ENCODE measurements at places on chromosomes 11 and 22.
A peak's percentile ranks its signal among the peaks of the same experiment; 100 is the strongest.

GRCh38 chr22:30313527-30314363, 13.0 kb downstream of the TBC1D10A start:
- DNase-seq: no peak

GRCh38 chr22:35686298-35686697, 31.4 kb upstream of the APOL5 start:
- DNase-seq: no peak

DNA sequence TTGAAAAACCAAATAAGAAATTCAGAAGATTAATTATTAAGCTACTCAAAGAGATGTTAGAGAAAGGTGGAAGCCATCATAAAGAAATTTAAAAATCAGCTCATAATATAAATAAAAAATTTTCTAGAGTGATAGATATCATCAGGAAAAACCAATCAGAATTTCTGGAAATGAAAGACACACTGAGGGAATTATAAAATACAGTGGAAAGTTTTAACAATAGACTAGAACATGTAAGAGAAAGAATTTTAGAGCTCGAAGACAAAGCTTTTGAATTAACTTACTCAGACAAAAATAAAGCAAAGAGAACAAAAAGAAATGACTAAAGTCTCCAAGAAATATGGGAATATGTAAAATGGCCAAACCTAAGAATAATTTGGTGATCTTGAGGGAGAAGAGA, 1926.9 kb upstream of the RAG2 start:
- no peak for DNase-seq

- no peak for DNase-seq
These were observed 7.6 kb upstream of the ALKBH3 start for GRCh38 chr11:43872995-43873394.

DNA sequence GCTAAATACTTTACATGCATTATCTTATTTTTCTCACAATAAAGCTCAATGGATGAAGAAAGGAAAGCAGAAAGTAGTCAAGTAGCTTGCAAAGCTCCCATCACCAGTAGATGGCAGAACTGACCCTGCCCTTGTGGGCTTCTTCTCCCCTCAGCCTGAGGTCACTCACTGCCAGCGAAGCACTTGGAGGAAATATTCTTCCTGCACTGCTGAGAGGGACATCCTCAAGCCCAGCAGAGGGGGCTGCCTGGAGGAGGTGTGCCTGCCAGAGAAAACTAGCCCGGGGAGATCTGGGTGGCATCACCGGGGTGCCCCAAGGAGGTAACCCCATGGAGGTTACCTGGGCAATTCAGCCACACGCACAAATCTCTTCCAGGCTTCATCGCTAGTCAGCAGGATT, 6.6 kb downstream of the APOL4 start:
- DNase-seq: peak; percentile 55
